ENCODE measurements at places on chromosomes 5 and 9.

GRCh38 chr9:121684381-121685145, 33.1 kb downstream of the DAB2IP start:
- DNase-seq = no peak

DNA sequence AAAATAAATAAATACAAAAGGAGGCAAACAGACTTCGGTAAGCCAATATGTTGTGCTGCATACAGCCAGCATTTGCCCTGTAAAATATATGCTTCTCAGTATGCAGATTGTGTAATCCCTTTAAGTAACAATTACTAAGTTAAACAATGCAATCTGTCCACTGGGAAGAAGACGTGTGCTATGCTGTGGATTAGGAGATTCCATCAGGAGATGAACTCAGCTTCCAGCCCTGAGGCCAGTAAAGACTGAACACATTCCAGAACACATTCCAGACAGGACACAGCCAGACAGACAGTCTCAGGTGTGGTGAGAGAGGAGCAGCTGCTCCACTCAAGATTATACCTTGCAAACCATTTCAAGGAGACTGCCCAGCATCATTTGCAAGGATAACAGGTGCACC, 97.8 kb downstream of the MPDZ start:
- DNase-seq = no peak

DNA sequence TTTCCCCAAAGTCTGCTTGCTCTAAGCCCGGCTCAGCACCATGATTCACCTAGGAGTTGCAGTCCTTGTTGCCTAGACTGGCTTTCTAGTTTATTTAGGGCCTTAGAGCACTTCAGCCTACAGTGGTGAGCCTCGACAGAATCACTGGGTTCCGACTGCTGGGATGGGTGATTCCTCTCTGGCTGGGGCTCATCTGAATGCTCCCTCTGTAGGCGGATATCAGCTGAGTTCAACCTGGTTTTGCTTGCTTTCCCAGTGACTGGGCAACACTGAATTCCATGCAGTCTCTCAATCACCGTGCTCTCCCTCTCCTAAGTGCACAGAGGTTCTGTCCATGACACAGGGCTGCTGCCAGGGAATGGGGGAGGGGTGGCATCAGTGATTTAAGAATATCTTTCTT, 54.1 kb downstream of the OSMR start:
- no peak for DNase-seq

- no peak for DNase-seq
Measured at GRCh38 chr5:135587721-135588663, 9.2 kb upstream of the CXCL14 start.

DNA sequence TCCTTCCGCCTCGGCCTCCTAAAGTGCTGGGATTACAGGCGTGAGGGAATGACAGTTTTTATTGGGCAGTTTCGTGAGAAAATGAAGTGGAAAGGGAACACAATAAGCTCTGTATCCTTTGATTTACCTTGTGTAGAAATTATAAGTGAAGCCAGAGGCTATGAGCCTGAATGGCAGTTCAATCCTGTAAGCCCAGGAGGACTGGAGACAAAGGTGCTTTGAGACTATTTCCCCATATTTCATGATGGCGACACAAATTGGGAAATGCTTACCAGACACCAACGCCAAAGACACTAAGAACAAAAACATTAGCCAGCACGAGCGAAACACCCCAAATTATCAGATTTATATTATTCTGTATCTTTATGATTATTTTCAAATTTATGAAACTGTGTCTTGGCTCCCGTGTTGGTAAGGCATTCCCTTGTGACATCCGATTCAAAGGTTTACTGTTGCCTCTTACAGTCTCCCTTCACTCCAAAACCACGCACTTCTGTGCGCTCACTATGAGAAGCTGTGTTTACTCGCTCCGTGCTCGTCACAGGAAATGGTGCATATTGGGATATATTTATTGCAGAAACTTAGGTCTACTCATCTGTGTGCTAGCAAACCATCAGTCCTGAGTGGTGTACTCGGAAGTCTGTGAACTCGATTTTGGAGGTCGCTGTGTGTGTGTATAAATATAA, 73.9 kb downstream of the SH3PXD2B start:
- no peak for DNase-seq

GRCh38 chr5:30867711-30868110, 325.8 kb upstream of the CDH6 start:
- no peak for DNase-seq

DNA sequence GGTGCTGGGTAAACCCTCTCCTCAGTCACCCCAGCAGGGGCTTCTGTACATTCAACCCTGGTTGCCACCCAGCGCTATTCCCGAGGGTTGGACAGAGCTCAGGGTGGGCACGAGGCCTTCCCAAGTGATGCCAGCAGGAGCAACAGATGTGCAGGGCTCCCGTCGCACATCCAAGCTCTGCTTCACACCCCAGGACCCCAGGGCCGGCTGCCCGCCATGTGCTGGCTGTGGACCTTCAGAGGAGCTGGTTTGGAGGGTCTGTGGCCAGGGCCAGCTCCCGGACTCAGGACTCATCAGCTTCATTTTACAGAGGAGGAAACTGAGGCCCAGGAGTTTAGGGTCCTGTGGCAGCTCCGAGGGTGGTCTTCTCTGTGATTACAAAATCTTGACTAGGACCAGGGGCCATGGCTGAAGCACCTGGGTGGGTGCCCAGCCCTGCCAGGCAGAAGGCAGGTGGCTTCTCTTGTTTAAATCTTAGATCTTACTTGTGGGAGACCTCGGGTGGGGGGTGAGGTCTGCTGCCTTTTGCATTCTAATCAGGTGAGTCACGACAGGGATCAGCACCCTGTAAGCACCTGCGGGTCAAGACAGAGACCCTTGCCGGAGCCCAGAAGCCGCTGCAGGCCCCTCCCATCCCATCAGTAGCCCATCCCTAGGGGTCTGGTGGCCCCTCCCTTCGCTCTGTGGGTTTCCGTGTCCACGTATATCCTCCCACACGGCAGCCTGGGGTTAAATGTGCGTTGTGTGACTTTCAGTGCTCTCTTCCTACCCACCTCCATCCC, 2.1 kb upstream of the SLC12A7 start:
- DNase-seq = no peak

DNA sequence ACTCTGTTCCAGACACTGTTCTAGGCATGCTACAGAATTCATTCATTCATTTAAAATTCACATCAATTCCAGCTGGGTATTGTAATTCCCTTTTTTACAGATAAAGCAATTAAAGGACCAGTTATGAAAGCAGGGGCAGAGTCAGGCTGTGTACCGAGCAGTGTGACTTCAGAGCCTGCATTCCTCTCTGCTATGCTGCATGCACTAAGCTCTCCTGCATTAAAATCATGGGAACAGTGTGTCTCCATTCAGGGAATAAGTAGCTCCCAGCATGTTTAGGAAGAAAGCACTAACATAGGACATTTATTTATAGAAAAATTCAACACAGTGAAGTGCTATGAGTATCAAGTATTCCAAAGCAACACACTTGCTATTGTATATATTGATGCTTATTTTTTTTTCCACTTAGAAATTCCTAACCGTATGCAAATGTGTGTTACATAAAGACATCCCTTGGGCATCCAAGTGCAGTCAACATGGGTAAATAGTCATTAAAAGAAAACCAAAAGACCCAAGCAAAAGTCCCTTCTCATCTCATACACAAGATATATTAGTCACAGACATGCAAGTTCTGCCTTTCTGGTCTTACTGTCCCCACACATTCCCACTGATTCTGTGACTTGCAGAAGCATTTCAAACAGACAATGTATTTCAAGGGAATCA, 173.7 kb downstream of the GABRB2 start:
- no peak for DNase-seq

- no peak for DNase-seq
Measured at GRCh38 chr5:470961-471749, 28.2 kb downstream of the EXOC3 start.

DNA sequence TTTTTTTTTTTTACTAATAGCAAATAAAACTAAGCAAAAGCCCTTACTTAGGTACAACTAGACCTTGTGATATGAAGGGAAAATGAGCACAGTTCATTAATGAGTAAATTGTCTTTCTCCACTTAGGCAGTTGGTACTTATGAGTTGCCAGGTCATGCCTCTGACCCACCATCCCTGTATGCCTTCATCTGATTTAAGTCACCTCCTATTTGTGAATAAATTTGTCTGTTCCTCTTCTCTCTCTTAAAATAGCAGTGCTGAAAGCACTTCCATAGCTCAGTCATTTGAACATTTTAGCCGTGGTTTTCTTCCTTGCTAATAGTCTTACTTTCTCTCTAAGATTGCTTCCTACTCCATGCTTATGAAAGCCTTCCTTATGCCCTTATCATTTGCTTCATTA, 61.4 kb downstream of the SLC44A1 start:
- no peak for DNase-seq
